Stimulated activated CD4-positive, alpha-beta T cell treated with anti-CD3 and anti-CD28 coated beads, Interleukin-1b, Interleukin-23, amount 100 ng/mL, for 24 hours (primary cell): ENCODE measurements at places on chromosomes 1 and 21.

GRCh38 chr1:156075162-156075561 is 7.1 kb downstream of the MEX3A start:
- DNase-seq = no peak

- no peak for DNase-seq
Observed at GRCh38 chr21:37483776-37484175, 117.2 kb downstream of the DYRK1A start.

DNA sequence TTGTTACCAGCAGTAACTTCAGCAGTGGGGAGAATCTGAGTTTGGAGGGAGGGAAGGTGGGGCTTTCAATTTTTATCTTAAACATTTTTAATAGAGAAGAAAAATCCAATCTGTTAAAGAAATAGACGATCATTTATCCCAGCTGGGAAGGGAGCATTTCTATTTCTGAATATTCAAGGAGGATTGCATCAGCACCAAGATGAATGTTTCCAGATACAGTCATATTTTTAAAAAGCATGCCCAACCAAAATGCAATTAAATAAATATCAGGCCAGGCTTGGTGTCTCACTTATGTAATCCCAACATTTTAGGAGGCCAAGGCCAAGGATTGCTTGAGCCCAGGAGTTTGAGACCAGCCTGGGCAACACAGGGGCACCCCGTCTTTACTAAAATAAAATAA is 1.7 kb upstream of the ATP1A4 start:
- DNase-seq = no peak

GRCh38 chr1:172679000-172679772 is 20.3 kb downstream of the FASLG start:
- no peak for DNase-seq

DNA sequence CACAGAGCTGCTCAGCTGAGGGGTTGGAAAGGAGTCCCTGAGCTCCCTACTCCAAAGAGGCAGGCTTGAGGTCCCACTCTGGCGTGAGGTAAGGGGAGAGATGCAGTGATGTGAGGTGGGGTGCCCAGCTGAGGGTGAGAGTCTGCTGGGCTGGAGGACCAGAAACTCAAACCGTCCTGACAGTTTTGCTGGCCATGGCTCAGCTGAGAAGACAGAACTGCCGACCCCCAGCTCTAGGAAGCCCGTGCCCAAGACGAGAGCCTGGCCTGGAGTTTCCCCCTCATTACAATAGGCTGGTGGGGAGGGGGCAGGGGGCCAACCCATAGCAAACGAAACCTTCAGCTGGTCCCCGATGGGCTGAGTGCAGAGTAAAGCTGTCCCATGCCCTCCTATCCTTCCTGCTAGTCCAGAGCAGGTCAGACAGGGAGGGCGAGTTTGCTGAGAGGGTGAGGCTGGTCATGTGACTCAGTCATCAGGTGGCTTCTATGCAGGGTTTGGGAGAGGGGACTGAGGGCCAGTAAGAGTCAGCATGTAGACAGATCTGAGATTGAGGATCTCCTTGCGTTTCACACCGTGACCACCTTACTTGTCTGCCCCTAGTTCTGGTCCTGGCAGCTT is 129.3 kb downstream of the PRDM2 start:
- DNase-seq = no peak

DNA sequence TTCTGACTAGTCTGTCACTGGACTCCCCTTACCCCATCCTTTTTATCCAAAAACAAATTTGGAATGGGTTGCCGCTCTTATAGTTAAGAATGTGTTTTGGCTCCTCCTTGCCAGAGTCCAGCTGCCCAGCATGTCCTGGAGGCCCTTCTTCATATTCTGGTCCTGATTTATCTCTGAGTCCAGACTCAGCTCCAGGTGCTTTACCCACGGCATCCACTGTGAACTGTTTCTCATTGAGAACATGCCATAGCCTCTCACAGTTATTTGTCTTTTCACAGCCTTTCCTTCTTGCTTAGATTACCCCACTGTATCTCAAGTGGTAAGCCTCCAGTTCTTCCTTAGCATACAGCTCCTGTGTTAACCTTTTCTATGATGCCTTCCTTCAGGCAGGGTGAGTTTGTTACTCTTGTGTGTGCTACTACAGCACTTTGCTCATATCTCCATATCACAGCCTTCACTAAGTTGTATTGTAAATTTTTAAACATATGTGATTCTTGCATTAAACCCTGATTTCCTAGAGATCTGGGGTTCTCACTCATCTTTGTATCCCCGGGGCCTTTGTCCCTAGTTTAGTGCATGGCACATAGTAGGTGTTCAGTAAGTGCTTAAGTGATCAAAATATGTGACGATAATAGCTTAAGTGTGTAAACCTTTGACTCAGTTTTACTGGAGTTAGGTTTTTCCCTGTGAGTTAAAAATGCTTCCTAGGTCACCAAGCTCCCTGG is 116.0 kb downstream of the OSBPL9 start:
- no peak for DNase-seq

DNA sequence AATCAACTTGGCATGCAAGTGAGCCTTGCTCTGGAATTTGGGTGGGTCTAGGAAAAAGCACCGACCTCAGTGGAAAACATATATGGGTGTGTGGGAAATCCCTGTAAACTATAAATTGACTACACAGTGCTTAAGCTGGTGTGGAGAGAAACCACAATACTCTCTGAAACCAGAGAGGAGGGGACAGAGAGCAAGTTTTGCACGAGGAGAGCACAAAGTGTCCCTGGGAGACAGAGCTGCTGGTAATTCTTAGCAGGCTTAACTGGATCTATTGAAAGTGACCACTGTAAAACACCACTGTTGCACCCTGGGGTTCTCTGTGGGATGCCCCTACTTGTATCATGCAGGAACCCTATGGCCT is 12.8 kb downstream of the KCNJ15 start:
- DNase-seq = no peak

DNA sequence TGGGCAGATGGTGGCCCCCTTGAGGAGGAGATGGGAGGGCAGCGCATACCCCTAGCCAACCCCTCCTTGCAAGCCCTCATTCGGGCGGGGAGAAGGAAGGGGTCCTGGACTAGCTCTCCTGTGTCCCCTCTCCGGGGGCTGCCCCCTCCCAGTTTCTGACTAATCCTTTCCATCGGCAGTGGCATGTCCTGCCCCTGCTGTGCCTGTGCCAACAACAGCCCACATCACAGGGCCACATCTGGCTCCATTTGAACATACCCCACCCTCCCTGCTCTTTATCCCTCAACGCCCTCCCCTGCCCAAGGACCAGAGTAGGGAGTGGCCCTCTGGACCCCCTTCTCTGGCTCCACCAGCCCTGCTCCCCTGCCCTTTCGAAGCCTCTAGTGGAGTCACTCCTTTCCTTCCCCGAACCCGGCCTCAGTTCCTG is 11.0 kb upstream of the LMNA start:
- no peak for DNase-seq

DNA sequence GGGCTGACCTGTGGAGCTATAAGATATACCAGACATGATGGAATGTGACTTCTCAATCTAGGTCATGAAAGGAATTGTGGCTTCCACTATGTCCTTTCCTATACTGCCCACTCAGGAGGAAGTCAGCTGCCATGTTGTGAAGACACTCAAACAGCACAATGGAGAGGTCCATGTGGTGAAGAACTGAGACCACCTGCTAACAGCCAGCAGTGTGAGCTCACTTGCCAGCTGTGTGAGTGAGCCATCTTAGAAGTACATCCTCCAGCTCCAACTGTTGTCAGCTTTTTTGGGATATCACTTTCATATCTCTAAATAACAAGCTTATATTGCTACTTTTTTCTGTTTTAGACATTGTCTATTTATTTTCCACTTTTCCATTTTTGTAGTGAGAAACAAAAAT is 29.7 kb downstream of the OLFML3 start:
- no peak for DNase-seq

DNA sequence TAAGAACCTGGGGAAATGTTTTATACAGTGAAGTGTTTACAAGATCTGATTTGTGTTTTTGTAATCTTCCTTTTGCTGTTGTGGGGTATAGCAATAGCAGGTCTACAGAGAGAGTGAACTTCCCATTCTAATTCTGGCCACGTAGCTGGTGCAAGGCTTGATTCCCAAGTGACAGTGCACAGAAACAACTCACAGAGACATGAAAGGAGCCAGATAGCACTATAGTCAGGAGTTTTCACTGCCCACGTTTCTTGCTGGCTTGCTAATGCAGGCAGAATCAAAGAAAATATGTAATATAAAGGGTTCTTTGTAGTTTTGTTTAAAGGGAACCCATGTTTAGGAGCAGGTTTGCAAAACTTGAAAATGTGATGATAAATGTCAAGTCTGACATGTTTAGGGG is 170.9 kb upstream of the IVNS1ABP start:
- no peak for DNase-seq

DNA sequence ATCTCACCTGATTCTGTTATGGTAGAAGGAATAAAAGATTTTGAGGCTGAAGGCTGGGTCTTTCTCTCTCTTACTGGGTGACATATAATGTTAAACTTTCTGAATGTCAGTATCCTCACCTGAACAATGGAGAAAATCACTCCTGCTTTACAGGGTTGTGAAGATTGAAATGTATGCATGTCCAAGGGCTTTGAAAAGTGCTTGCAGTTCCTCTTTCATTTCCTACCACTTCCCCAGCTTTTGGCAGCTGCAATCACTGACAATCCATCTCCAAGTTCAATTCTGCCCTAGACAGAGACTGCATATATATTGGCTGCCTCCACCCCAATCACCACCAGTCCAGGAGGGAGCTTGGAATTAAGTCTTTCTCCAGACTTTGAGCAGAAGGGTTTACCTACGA is 39.8 kb downstream of the FAM78B start:
- DNase-seq = no peak

DNA sequence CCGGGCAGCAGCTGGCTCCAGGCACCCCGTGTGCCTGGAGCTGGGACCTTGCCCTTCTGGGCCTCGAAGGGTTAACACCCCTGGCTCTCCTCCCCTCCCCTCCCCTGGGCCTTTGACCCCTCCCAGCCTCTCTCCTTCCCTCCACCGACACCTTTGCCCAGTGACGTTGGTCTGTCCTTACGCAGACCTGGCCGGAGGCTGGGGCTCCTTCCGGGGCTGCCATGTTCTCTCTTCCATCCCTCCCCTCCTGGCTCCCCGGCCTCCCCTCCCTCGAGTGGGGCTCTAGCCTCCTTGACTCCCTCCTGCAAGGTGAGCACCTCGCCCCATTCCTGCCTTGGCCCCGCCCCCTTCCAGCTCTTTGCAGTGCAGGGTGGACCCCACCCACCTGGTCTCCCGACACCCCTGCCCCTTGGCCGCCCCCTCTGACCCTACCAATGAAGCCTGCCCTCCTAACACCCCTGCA is at the start of gene TMEM82:
TSS of gene TMEM82 (plus strand) at position 161 of the 463 bp plus-strand sequence. CDS start at position 222, 61 bp downstream.
- no peak for DNase-seq

- DNase-seq = no peak
Observed at GRCh38 chr1:16114527-16115467, 41.1 kb downstream of the EPHA2 start.

GRCh38 chr1:227712648-227713047 is 22.5 kb downstream of the JMJD4 start:
- DNase-seq = no peak

- DNase-seq = no peak
Observed at GRCh38 chr1:207070811-207071210, 17.7 kb downstream of the PFKFB2 start.

GRCh38 chr21:31888936-31889371 is 16.1 kb downstream of the HUNK start:
- DNase-seq = no peak

GRCh38 chr1:13751458-13751871 is 51.5 kb downstream of the PRDM2 start:
- DNase-seq = no peak

- no peak for DNase-seq
Observed at GRCh38 chr1:176691251-176692228, 228.6 kb downstream of the PAPPA2 start.
